ENCODE measurements at places on chromosomes 11 and 22.

DNA sequence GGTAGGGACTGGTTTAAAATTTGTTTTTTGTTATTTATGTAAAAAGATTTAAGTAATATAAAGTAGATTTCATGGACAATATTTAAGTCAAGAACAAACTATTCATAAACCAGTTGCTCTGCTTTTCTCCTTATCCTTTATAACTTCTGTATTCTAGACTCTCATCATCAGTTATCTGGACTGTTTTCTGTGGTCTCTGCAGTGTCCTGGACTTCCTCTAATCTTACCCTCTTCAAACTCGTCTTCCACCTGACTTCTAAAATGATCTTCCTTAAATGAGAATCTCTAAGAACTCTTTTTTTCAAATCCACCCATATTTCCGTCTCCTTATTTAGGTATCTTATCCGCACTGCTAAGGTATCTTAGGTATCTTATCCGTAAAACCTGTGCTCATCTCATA is 8.1 kb downstream of the RRM1 start:
- DNase-seq = no peak

DNA sequence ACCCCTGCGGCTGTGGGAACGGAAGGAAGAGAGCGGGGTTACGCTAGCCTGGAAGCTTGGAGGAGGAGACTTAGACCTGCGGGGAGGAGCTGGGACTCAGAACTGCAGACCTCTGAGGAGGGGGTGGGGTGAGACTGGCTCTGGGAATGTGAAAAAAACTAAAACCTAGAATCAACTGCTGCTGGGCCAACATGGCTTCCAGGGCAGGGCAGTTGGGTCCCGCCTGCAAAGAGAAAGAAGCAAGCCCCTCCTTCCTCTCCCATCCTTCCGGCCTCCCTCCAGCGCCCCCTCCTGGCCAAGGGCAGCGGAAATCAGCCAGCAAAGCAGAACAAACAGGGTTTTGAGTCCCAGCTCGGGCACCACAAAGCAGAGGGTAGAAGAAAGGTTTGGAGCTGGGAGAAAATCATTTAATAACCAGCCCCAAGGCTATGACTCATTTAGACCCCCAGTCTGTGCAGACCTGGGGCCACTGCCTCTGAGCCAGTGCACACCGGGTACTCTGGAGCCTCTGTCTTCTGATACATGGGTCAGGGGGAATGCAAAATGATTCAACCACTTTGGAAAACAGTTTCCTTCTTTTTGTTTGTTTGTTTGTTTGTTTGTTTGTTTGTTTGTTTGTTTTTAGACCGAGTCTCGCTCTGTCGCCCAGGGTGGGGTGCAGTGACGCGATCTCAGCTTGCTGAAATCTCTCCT is 7.3 kb upstream of the NCF4 start:
- peak; percentile 93 for DNase-seq

- no peak for DNase-seq
Observed at GRCh38 chr22:49521787-49522224, 305.9 kb downstream of the BRD1 start.

- DNase-seq = no peak
Observed at GRCh38 chr11:113387605-113388211, at the start of gene ANKK1. Gene ANKK1 (plus strand): TSS chr11:113387779. CDS start chr11:113387885, 106 bp downstream.

DNA sequence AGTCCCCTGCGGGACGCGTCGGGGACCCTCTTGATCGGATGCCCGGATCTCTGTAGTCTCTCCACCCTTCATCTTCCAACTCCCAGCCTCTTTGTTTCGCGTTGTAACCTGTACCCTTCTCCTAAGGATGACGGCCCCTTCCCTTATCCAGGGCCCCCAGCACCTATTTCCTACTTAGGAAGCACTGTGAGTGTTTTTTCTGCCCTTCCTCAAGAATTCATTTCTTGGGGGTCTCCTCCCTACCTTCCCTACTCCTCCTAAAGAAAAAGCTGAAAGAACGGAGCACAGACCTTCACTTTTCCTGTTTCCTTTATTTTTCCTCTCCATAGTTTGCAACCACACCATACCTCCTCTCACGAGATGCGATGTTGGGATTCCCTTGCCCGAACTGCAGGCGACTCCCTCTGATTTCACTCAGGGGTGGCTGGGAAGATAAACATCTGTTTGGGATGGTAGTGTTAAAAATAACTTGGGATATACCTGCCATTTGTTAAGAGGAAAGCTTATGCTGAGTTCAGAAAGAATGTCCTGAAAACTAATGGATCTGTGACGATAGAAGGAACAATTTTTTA is 593 bp downstream of the FAM118B start:
- DNase-seq = no peak

DNA sequence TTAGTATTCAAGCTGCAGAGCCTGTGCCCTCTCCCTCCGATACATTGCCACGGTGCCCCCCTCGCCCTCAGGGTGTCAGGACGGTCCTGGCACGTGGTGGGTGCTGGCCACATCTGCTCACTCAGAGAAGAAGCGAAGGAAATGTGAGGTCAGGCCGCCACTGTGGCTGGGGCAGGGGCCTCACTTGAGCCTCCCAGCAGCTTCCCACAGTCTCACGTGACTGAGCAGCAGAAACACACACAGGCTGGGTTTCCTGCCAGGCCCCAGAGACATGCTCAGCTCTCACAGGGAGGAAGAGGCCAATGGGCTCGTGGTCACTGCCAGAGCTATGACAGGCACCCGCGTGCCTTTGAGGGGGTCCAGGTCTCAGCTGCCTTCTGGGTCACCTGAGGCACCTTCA is 37.9 kb upstream of the PRR5 start:
- peak; percentile 48 for DNase-seq

GRCh38 chr11:9826390-9826789 is 162.5 kb downstream of the SWAP70 start:
- no peak for DNase-seq

DNA sequence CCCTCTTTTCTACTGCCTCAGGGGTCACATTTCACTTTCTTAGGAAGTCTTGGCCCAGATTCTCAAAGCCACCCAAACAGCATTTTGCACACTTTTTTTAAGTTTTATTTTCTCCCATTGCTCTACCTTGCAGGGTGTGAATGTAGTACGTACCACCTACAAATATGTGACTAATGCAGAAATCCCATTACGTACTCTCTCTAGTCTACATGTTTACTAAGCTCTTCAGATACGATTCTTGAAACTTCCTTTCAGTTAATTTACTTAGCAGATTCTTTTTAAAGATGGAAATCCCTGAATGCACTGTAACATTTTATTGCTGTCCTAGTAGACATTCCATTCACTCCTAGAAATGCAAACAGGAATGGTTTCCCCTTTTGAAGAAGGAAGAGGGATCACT is 61.3 kb downstream of the LRRC4C start:
- no peak for DNase-seq

DNA sequence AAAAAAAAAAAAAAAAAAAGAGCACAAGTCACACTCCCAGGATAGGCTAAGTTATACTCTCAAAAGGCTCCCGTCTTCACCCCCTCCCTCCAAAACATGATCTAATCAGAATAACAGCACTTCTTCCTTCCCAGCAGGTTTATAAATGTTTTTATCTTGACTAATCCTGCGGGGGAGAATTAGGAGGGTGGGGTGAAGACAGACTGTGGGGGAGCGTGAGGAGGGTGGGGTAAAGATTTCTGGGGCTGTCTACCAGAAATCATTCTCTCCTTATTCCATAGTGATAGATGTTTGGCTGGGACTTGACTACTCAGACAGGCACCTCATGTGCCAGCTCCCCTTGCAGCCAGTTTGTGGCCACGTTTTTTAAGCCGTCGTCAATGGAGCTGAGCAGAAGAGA is 17.0 kb downstream of the KCNE3 start:
- no peak for DNase-seq

GRCh38 chr11:78038697-78039313 is 15.7 kb upstream of the KCTD14 start:
- DNase-seq = no peak

DNA sequence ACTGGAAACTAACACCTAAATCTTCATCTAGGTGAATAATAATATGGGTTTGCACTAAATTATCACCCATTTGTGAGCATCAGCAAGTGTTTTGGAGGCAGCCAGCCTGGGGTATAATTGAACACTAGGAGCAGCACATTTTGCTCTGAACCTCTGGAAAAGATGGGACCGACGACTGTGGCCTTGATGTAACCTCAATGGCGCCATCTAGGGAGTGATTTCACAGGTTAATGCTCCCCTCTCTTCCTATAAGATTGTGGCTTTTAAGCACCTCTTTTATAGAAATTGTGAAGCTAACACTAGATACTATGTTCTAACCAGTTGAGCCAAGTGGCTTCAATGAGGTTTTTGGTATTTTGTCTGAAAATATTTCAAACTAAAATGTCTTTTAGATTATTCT is 203.7 kb downstream of the NELL1 start:
- no peak for DNase-seq

DNA sequence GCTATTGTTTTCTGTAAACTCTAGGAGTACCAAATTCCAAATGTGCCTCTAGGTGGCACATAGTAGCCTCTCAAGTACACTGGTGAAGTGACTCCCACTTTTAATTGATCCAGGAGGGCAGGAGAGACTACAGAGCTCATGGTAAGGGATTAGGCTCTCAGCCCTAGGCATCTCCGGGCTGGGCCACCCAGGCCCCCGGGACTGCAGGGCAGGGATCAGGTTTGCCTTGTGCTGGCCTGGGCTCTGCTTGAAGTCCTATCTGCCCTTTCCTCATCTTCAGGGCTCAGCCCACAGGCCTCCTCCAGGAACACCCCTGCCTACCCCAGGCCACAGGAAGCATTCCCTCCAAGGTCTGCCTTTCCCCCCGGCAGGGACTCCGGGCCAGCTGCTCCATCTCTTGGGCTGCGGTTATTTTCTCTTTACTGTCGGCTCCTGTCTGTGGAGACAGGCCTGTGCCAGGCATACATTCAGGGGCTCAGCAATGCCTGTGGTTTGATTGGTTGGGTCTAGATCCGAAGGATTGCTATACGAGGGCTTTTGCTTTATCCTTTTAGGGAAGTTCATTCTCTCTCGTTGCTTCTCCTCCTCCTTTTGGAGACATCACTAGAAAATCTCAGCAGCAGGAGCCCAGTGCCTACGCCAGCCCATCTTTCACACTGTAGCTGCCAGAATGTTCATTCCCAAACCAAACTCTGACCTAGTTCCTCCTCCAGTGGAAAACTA is 32.8 kb downstream of the PARVA start:
- DNase-seq = no peak

DNA sequence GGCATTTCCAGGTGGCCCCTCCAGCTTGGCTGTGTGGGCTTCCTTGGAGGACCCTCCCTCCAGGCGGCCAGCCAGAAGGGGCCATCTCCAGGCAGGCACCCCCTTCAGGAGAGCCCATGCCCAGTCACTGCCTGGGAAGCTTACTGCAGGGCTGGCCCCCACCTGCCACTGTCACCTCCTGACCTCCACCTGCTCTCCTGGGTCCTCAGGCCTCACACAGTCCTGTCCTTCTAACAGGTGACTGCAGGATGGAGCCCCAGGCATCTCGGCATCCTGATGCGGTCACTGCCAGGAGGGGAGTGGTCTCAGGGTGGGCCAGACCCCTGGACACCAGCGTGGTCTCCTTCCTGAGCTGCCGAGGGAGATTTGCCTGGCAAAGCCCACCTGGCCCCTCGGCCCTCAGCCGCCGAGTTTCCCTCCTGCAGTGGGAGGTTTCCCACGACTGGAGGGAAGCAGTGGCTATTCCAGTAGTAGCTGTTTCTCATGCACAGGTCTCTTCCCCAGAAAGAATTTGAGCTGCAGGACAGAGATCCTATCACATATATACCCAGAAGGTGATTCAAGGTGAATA is 13.0 kb downstream of the TBX1 start:
- no peak for DNase-seq

DNA sequence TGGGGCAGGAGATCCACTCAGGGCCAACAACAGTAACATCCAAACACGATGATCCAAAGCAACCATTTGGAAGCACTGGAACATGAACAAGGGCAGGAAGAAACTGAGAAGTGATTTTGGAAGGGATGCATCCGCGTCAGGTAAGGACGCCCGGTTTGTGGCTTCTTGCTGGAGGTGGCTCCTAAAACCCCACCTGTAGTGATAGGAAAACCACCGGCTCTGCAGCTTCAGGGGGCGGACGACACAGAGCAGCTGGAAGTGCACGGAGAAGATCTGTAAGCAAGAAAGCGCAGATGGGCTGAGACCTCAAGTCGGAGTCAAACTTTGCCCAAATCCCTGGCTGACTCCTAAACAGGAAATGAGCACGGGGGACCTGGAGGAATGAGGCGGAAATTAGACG is 1066.1 kb downstream of the BRD1 start:
- no peak for DNase-seq

DNA sequence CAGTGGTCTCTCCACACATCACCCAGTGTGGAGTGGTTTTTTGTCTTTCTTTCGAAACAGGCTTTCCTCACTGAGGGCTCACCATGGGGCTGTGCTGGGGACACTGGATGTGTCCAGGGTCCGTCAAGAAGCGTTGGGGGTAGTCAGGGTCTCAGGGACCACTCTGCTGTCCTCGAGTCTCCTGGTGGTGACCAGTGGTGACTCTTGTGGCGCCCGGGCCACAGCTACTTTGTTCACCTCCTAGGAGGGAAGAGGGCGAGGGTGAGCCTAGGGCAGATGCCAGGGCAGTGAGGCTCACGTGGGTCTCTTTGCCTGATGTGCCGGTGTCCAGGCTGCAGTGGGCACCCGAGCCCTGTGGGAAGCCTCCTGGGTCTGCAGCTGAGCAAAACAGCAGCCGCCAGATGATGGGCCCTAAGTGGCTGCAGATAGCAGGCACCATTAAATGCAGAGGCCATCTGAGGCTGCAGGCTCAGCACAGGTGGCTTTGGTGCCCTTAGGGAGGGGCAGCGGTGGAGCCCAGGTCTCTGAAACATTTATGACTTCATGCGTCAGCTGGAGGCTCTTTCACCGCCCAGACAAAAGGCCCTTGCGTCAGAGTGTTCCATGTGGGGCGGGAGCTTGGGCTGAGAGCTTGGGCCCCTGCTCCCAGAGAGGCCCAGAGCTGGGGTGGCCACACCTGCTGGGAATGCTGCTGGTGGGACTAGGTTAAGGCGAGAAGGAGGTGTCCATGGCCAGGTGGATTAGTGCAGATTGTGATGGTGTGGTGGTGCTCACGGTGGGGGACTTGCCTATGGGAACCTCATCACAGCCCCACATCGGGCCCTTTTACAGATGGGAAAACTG is 29.5 kb downstream of the KCNQ1 start:
- DNase-seq = no peak

DNA sequence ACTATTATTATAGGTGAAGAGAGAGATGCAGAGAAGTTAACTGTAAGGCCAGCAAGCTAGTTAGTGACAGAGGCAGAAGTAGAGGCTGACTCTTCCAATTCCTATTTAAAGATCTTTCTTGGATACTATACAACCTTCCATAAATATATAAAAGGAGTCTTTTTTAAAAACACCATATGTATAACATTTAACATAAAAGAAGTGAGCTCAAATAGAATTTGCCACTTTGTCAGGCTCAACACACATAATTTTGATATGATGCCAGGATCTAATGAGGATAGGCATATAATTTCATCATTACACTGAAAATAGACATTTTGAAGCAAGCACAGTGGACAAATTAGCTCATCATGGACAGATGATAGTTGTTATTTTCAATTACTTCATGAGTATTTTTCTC is 64.1 kb upstream of the MPPED2 start:
- no peak for DNase-seq

DNA sequence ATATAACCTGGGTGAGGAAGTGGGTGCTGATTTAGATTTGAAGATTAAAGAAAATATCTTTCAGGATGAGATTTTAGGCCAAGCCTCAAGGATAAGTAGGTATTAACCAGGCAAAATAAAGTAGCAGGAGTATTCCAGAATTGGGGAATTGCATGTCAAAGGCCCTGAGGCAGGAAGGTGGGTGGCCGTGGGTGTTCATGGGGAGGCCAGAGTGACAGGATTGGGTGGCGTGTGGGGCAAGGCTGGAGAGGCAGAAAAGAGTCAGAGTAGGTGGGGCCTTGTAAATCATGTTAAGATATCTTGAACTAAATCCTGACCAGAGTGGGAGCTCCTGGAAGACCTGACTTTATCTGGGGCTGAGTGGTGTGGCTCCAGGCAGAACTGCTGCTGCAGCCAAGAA is 19.7 kb upstream of the WT1 start:
- DNase-seq = no peak

Measured in stimulated activated CD4-positive, alpha-beta T cell treated with anti-CD3 and anti-CD28 coated beads, Interleukin-2, amount 100 ng/mL, for 24 hours (primary cell).